ENCODE measurements at places on chromosomes 2 and 18.

- no peak for DNase-seq
Observed at GRCh38 chr2:128661311-128661710, 342.6 kb upstream of the HS6ST1 start.

GRCh38 chr18:70414315-70414900 lies 125.6 kb downstream of the SOCS6 start:
- no peak for DNase-seq

- no peak for DNase-seq
Observed at GRCh38 chr2:100285691-100286090, 36.6 kb downstream of the LONRF2 start.

DNA sequence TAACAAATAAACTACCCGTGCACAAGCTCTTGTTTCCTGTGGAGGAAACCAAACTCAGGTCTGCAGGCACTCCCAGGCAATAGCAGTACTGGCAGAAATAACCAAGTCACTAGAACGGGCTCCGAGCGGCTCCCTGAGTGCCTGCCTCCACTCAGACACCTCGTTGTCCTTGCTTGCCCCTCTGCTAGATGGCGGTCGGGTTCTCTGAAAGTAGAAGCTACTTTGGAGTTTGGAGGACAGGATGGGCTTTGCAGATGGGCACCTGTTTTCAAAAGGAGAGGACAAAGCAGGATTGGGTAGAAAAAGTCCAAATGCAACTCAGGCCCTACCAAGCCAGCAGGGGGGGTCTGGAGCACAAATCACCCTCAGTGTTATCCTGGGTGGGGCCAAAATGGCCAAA lies 136.4 kb downstream of the LRRC30 start:
- no peak for DNase-seq

DNA sequence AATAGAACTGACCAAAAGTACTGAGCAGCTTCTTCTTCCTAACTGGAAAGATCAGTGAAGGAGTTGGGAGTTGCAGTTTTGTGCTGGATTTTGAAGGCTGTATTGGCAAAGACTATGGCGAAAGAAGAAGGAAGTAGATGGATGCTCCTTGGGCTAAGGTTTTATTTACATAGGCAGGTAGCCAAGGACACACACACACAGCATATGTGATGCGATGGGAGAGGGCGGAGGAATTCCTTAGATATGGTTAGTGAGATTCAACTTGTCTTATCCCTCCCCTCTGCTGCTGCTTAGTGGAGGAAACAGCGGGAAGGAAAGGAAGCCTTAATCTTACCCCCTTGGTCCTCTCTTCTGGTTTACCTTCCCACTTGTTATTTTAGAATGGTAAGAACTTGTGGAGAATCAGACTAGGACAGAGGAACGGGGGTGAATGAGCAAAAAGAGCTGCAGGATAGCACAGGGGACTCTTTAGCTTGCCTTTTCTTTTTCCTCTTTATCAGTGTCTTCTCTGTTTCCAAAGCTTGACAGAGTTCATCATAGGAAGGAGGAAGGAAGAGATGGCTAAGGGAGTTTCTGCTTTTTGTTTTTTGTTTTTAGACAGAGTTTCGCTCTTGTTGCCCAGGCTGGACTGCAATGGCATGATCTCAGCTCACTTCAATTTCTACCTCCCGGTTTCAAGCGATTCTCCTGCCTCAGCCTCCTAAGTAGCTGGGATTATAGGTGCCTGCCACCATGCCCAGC lies 87.9 kb downstream of the OSBPL6 start:
- no peak for DNase-seq

- DNase-seq = no peak
Observed at GRCh38 chr2:2131075-2131789, 199.8 kb downstream of the MYT1L start.

DNA sequence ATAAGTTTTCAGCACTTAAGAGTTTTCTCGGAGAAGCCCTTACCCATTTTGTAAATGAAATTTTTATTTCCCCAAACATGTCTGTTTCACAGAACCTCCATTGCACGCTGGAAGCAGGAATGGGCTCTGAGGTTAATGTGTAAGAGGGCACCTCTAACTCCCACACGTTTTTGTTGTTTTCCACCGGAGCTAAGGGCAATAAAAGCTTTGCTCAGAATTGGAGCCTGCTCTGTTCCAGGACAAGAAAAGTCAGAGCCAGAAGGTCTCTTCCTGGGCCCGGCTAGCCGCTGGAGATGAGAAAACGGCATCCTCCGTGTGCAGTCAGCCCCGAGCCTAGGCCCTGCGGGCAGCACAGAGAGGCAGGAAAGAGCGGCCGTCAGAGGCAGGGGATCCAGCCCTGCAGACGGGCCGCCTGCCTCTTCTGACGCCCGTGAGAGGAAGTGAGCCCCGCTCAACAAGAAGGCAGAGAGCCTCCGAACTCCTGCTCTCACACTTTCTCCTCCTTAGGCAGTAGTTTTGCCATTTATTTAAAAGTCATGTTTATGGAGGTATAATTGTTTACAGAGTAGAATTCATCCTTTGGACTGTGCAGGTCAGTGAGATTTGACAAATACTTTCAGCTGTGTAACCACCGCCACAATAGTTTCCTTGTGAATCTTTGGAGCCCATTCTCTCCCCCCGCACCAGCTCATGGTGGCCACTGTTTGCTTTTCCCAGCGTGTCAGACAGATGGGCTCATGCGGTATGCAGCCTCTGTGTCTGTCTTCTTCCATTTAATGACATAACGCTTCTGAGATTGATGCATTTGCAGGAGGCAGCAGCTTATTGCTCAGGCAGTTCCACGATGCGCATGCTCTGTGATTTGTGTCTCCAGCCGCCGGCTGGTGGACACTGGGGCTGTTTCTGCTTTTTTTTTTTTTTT lies 117.3 kb downstream of the GALR1 start:
- DNase-seq = no peak

DNA sequence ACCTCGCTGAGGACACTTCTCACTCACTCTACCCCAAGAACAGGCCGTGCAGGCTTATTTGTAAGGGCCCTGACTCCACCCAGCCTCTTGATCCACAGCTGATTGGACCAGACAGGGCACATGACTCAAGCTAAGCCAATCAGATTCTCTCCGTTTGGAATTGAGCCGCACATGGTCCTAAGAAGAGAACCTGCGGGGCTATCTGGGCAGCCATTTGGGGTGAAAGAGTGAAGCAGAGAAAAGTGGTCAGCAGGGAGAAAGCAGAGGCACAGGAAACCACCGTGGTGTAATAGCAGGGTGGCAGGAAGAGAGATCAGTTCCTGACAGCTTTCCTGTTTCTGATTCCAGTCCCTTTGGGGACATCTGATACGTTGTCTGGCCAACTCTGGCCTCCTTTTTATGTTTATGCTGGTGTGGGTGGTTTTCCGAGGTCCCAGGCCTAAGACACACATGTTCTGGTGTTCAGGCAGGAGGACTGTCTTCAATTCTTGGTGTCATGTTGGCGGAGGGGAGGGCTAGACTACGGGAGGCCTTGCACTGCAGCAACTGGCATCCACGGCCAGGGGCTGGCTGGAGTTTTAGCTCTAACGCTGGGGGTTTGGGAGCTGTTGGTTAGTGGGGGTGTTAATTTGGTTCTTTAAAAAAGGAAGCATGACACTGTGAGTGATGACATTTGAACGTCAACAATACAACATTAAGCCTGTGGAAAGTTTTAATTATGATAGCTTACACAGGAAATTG lies 26.1 kb upstream of the SPTBN1 start:
- DNase-seq = no peak

GRCh38 chr2:41856946-41857345 lies 190.9 kb upstream of the PKDCC start:
- no peak for DNase-seq

DNA sequence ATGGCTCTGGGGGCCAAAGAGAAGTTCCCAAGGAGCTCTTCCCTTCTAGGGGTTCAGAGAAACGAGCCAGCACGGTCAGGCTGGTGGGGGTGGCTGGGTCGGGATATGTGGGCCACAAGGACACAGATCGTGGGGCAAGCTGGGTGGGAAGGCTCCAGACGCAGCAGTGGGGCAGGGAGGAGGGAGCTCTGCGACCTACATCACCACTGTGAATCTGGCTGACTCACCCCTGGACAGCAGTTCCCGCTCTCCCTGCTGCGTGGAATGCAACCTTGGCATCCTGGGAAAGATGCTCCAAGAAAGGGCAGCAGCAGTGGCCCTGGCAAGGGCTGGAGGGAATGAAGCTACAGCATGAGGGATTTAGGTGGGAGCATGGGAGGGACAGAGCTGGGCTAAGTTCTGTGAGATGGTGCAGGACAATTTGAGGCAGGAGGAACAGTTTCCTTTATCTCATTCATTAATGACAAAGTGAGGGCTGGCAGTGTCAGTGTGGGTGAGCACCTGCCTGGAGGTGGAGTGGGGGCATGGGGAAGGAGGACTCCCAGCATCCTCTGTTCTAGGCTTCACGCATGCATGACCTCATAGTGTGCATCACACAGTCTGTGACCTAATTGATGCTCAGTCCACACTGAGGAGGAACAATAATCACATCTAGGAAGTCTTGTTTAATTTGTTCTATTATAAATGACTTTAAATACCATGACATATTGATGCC lies 25.0 kb downstream of the CELF4 start:
- DNase-seq = no peak

DNA sequence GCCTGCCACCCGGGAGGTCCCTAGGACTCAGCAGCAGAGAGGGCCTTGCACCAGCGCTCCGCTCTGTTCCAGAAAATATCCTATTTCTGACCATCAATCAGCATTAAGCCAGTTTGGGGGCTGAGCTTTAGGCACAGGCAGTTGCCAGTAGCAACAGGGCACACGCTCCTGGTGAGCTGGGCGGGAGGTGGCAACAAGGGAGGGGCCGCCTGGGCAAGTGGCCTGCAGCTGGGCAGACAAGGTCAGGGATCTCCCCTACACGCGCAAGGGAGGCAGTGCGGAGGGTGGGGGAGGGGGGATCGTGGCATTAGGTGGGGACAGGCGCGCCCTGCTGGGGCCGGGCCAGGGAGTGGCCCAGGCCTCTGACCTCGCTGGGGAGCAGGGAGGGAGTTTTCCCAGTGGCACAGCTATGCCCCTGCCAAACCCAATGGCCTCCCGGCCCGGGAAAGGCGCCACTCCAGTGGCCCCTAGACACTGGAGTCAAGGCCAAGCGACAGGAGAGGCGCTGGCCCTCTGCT lies 302.8 kb downstream of the NCKAP5 start:
- no peak for DNase-seq

- DNase-seq = no peak
Observed at GRCh38 chr2:129178356-129178755, 801.1 kb upstream of the RAB6C start.

DNA sequence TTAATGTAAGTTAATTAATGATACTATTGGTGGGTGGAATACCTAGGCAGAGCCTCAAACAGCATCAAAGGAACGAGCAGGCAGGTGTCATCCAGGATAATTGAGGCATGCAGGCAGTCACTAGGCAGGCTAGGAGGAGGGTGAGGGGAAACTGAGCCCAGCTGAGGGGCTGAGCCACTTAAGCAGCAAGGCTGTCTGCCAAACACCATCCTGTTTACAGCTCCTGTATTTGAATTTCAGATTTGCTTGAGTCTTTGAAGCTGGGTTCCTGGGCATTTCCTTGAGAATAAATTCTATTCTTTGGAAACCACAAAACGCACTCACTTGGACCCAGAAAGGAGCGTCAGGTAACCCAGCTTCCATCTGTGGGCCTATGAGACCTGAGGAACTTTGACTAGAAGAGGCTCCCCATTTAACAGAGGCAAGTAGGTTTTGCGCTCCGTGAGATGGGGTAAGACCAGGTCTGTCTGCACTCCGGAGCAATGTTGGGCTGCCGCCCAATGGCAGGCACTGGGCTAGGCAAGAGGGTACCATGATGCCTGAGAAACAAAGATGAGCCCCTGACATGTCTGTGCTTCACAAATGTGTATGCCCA lies 2.0 kb downstream of the EDAR start:
- DNase-seq = no peak

GRCh38 chr2:206968134-206969086 lies 29.1 kb downstream of the CPO start:
- no peak for DNase-seq

DNA sequence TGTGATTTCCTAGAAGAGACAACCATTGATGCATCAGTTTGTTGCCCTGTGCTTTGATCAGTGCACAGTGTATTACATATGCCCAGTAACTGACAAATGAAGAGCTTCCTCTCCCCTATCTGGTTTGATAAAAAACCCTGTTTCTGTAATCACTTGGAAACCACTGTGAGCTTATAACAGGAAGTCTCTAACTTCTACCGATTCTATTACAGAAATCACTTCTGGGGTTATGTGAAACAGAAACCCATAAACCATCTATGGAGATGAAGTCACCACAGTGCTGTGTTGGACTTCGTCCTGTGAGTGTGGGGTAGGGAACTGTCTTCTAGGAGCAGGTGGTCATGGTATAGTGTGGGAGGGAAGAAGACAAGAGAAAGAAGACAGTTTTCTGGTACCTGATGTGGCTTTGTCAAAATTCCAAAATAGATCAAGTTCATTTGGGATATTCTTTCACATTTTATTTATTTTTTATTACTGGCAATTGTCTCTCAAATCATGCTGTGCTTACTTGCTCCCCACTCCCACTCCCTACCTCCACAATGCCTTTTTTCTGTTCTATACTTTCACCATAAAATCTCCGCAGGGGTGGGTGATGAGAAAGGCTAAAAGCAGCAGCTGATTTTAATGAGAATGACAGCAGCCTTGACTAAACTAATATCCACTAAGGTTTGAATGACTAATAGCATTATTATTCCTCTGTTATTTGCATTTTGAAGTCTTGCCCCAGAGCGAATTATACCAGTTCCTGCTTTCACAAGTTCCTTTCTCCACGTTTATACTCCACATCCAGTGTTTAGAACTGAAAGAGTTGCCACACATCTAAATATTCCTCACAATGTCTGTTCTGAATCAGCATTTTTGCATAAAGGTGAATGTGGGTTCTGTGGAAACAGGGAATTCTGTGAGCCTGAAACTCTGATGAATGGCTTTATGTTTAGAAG lies 41.7 kb upstream of the RND3 start:
- DNase-seq = no peak

GRCh38 chr2:118808429-118808809 lies 39.0 kb downstream of the EN1 start:
- no peak for DNase-seq

DNA sequence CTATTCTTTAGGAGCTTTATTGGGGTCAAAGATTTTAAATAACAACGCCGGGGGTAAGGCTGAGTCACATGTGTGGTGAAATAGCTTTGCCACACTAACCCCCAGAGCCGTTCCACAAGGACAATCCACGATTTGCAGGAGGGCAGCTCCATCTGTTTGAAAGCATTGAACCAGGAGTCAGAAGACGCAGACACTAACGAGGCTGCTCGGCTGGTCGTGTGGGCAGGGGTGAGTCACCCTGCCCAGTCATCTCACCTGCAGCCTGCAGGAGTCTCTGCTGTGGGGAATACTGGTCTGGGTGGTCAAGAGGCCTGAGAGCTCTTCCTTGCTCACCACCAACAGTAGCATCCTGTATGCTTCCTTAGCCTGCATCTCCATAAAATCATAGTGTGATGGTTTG lies 149.2 kb upstream of the NCK2 start:
- no peak for DNase-seq

GRCh38 chr18:7982216-7982615 lies 415.1 kb downstream of the PTPRM start:
- DNase-seq = no peak

GRCh38 chr2:18435426-18436037 lies 124.9 kb downstream of the RDH14 start:
- no peak for DNase-seq

Data from activated CD8-positive, alpha-beta memory T cell treated with anti-CD3 and anti-CD28 coated beads for 4 hours (primary cell).